ENCODE measurements at places on chromosomes 7 and 10.

- DNase-seq: peak; percentile 8
These were observed 644.4 kb downstream of the GRM8 start for GRCh38 chr7:126608339-126608776.

- DNase-seq: no peak
These were observed 78.1 kb downstream of the TPST1 start for GRCh38 chr7:66283003-66283920.

GRCh38 chr7:48611993-48612392 is 312.4 kb upstream of the CDC14C start:
- DNase-seq: no peak

GRCh38 chr7:127968547-127968946 is 62.7 kb downstream of the LRRC4 start:
- no peak for DNase-seq

- DNase-seq: no peak
These were observed 56.3 kb upstream of the CYP2C8 start for GRCh38 chr10:95125582-95125981.

- no peak for DNase-seq
These were observed 94.7 kb downstream of the ARHGAP22 start for GRCh38 chr10:48509974-48510692.

- no peak for DNase-seq
These were observed 1187.9 kb downstream of the REEP3 start for GRCh38 chr10:64708884-64709681.

DNA sequence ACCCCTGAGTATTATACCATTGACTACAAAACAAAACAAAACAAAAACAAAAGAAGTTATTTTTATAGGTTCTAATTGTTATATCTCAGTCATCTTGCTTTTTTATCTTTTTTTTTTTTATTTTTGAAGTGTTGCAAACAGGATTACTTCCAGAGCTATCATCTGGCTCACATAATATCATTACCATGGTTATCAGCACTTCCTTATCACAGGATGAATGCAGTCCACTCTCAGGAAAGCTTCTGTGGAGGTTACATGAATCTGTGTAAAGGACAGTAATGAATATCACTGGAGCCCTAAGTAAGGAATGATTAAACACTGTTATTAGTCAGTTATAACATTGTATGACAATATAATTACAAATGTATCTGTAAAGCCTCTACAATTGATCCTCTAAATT is 451.5 kb downstream of the PLXDC2 start:
- DNase-seq: no peak

- peak; percentile 47 for DNase-seq
These were observed 11.9 kb upstream of the HABP2 start for GRCh38 chr10:113540845-113541548.

DNA sequence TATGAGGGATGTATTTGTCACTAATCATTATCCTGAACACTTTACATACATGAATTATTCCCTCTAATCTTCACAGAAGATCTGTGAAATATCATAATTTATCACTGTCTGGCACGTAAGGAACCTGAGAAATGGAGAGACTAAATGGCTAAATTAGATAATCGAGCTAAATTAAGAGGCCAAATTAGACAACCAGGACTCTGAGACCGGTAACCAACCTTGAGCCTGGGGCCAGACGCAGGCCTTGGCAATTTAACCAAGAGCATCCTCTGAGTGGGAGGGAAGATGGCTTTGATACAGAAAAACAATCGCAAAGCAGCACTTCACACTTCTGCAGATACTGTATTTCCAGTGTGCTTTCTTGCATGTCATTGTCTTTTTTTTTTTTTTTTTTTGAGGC is 21.4 kb downstream of the SVOPL start:
- no peak for DNase-seq

DNA sequence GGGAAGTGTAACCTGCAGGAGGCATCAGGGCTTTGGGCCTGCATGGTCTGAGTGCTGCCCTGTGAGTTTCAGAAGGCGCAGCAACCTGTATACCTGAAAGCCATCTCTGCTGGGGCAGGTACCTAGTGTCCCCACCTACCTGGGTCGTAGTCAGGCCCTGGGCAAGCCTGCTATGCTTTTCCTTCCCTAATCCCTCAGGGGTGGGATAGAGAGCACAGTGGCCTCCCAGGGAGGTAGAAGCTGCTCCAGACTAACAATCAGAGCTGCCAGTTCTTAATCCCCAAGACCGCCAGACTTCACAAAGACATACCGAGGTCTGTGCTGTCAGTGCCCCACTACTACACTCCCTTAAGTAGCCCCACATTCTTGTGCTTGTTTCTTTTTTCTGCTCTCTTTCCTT is 52.0 kb downstream of the PTEN start:
- DNase-seq: no peak

DNA sequence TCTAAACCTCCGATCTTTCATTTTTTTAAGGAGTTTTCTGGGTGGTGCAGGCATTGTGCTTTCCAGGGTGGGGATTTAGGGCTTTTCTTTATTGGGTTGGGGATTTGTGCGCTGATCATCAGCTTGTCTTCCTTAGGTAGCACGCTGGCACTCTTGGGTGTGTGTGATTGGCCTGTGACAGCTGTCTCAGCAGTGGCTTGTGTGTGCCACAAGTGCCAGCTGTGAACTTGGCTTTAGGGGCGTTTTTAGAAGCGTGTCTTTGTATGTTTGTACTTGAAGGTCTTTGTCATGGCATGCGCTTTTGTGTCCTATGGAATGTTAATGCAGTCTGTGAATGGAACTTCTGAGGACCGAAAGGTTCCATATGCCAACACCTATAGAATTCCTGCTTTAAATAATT is 788 bp downstream of the AKAP9 start:
- peak; percentile 64 for DNase-seq

- DNase-seq: no peak
These were observed 22.5 kb downstream of the RBM20 start for GRCh38 chr10:110666673-110667072.

DNA sequence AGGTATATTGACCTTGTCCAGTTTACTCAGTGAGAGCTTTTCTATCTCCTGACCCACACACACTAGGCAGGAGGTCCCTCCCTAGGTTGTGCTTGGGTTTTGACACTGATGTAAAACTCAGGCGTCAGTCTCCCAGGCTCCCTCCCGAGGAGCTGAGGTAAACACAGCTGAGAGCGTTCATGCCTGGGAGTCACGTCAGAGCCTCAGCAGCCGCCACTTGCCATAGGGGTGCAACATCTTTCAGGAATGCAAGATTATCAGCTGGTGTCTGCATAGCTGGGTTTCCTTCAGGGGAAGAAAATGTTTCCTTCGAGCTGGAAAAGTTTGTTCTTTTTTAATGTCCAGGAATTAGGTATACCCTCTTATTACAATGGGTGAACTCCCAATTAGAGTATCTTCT is 70.6 kb downstream of the FGFR2 start:
- DNase-seq: peak; percentile 48

- no peak for DNase-seq
These were observed 46.0 kb downstream of the ZNRF2 start for GRCh38 chr7:30330134-30331111.

DNA sequence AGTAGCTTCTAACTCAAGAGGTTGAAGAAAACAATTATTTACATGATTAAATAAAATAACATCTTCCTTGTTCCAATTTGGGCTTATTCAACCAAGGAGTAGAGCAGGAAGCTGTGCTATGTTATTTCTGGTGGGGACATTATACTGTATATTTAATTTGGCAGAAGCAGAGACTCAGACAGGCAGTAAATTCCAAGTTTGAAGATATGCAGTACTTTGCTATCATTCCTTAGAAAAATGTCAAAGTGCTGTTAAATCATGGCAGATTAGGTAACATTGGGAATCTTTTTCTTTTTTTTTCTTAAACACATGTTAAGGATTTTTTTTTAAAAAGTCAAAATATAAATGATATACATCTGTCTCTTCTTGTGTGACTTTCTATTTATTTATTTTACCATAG is 190.1 kb downstream of the SUGCT start:
- DNase-seq: no peak

DNA sequence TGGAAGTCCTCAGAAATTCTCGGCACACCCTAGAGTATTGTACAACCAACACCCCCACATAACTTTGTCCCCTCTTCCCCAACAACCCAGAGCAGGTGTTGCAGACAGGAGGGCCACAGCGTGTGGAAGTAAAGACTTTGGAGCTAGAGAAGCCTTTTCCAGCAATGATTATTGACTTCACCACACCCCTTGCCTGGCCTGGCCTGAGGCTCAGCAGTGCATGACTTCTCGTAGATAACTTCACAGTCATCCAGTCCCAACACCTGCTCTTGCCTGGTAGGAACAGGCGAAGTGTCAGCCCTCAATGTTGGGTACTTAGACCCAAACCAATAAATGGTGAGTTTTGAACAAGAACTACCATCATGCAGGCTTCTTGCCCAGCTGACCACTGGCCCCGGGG is 36.7 kb downstream of the GOT1 start:
- no peak for DNase-seq

- no peak for DNase-seq
These were observed 3.5 kb upstream of the CCDC6 start for GRCh38 chr10:59909815-59910214.

- no peak for DNase-seq
These were observed 726.8 kb downstream of the PARD3 start for GRCh38 chr10:34088208-34088794.

DNA sequence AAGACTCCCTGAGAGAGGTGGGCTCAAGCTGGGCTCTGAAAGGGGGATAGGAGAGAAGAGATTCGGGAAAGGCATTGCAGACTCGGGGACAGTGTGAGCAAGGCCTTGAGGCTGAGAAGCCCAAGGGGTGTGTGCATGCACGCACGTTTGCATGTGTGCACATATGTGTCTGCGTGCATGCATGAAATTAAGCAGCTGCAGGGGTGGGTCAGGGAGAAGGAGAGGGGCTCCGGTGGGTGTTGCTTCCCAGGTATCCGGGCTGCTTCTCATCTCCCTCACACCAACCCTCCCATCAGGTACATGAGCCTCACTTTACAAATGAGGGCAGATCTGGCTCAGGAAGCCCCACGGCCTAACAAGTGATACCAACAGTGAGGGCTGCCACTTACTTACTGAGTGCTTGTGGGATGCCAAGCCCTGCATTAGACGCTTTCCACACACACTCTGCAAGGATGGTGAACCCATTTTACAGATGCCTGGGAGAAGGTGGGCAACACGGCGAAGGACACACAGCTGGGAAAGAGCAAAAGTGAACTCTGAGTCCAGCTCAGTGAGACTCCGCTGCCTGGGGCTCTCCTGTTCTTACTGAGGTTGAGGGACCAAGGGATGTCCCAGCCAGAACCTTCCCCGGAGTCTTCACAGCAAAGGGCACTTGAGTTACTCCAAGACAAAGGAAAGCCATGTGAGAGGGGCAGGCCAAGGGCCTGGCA is 26.4 kb downstream of the ZCCHC24 start:
- DNase-seq: no peak

- DNase-seq: no peak
These were observed 159.8 kb downstream of the KIF20B start for GRCh38 chr10:89861199-89861573.

DNA sequence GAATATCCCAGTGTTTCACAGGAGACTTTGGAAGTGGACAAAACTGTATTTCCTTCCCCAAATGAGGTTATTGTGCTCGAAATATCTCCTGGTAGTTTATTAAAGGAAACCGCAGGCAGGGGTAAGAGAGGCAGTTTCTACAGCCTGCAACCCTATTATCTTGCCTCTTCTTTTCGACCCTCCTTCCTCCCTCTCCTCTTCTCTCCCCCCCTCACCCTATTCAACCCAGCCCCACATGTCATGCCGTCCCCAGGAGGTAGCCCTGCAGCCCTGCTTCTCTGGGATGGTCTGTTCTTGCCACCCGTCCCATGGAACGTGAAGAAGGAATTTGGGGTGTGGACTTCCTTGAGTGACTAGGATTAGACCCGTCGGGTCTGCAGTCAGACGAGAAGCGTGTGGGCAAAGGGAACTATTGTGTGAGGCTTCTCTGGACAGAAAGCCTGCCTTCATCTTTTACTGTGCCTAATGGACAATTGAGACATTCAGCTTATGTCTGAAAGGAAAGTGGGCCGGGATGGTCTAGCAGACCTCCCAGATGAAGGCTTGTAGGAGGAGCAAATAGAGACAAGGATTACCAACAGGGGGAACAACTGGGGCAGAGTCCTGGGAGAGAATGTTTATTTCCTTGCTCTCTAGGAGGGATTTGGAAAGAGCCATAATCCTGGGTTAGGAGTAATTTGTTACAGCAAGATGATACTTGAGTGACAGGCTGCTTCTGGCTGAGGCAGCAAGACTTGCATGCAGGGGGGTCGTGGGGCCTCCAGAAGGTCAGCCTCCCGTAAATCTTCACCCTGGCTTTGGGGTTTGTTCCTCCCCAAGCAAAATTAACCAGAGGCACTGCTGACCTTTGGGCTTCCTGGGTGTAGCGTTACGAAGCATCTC is 77.8 kb downstream of the TCF7L2 start:
- no peak for DNase-seq

DNA sequence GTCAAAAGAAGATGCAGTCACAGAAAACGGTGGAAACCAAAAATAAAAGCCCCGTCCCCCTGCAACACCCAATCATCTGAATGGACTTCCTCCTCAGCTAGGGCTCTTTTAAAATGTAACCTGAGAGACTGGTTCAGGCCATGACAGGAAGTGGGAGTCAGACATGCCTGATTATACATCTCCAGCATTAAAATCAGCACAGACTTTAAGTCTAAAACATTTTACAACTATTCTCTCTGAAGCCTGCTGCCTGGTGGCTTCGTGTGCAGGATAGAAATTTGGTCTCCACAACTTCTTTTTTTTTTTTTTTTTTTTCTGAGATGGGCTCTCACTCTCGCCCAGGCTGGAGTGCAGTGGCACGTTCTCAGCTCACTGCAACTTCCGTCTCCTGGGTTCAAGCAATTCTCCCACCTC is 30.3 kb downstream of the HACD1 start:
- no peak for DNase-seq

DNA sequence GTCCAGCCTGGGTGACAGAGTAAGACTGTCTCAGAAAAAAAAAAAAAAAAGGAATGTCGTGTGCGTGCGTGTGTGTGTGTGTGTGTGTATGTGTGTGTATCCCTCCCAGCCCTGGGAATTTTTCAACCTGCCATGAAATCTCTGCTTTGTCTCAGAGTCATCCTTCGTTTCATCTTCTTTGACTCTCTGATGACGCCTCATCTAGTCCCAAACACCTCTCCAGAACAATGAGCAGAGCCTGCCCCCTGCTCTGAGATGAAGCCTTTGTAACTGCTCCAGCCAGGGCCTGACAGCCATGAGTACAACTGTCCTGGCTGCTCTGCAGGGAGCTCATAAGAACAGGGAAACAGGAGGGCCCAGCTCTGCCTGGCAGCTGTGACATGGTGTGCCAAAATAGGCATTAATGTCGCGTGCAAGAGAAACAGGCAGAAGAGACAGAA is 149.5 kb downstream of the FAM107B start:
- DNase-seq: peak; percentile 68

- DNase-seq: no peak
These were observed 81.2 kb downstream of the PAX2 start for GRCh38 chr10:100826661-100826982.

- no peak for DNase-seq
These were observed 4.5 kb downstream of the MBL2 start for GRCh38 chr10:52768001-52768532.

- DNase-seq: no peak
These were observed 51.1 kb upstream of the SEPHS1 start for GRCh38 chr10:13399236-13399635.

DNA sequence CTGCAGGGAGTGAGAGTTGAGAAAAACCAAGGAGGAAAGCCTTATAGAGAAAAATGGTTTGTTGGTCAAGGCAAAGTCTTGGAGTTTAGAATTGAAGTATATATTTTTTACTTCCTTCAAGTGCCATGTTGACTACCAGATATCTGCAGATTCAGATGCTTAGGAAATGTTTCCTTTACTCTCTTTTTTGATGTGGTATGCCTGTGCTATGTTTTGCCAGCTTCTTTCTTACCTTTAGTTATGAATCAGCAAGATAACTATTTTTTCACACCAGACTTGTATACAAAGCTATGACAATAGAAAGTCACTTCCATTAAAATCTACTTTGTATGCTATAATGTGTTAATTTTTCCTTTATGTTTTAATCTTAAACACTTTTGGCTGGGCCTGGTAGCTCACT is 3.6 kb downstream of the R3HCC1L start:
- DNase-seq: no peak

Data from NCI-H1092 treated with DMSO at 0.1 percent for 48 hours (cell line).